ENCODE measurements at places on chromosomes 12 and 14.

- DNase-seq = no peak
Measured at GRCh38 chr12:44993161-44993560, 57.7 kb downstream of the DBX2 start.

GRCh38 chr12:102539651-102540553, 59.5 kb upstream of the IGF1 start:
- no peak for DNase-seq

DNA sequence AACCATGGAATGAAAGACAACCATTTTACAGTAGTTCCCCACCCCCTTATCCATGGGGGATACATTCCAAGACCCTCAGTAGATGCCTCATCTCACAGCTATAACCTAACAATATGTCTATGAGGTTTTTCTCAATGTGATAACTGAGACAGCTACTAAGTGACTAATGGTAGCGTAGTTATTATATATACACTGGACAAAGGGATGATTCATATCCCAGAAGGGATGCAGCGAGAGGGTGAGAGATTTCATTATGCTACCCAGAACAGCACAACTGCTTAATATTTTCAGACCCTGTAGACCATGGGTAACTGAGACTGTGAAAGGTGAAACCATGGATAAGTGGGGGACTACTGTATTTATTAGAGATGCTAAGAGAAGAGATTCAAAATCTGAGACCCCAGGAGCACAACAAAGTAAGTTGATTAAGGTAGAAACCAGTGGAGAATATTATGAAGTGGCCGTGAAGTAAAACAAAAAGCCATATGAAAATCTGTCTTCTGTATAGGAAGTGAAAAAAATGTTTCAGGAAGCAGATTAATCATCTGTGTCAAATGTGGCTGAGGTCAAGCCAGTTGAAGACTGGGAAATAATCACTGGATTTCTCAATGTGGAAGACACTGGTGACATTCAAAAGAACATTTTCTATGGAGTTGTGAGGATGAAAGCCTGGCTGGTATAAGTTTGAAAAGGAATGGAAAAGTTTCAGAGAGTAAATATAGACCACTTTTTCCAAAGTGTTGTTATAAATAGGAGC, 77.2 kb downstream of the RPL10L start:
- DNase-seq = no peak

- no peak for DNase-seq
Measured at GRCh38 chr12:47921907-47922306, 17.1 kb upstream of the VDR start.

GRCh38 chr12:96197503-96198272, 3.5 kb downstream of the ELK3 start:
- DNase-seq = no peak

- DNase-seq = no peak
Measured at GRCh38 chr14:75274050-75274898, 4.4 kb upstream of the FOS start.

DNA sequence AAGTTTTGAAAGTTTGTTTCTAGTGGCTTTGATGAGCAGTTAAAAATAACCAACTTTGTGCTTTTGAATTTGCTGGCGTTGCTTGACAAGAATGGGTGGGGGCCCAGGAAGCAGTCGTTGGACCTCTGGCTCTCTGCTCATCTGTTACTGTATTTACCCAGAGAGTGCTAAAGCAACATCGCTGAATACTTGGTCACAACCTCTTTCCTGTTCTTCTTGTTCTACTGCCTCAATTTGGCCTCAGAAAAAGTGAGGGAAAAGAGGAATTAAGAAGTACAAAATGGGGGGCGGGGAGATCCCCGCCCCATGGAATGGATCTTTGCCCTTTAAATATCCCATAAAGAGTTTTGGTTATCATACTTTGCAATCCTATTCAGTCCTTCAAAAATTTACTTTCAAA, 221.5 kb upstream of the G2E3 start:
- DNase-seq = no peak

GRCh38 chr12:55619354-55620138, 17.1 kb upstream of the OR10P1 start:
- DNase-seq = no peak

- DNase-seq = no peak
Measured at GRCh38 chr12:3920351-3921150, 47.4 kb upstream of the PARP11 start.

DNA sequence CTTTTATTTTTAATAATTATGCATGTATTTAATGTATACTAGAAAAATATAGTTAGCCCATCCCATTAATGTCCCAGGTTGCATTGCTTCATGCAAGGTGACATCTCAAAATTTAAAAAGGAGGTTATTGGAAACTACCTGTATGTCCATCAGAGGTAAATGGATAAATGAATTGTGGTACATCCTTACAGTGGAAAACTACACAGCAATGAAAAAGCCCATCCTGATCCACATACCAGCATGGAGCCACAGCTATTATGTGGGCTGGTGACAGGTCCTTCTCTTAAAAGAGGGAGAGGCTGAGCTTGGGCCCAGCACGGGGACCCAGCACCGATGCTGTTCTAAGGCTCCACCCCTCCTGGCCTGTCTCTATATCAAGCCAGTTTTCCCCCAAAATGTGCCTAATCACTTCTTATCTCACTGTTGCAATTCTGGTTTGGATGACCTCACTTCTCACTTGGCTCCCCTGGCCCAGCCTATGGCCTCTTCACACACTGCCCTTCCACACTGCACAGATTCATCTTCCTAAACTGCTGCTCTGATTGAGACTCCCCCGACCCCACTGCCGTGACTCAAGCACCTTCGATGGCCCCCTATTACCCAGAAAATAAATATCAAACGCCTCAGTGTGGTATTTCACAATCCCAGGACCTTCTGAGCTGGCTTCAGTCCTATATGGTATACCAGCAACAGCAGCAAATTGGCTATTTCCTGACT, 97.1 kb upstream of the NCOR2 start:
- DNase-seq = no peak

GRCh38 chr14:72916174-72916573, 10.1 kb upstream of the DCAF4 start:
- DNase-seq = no peak

DNA sequence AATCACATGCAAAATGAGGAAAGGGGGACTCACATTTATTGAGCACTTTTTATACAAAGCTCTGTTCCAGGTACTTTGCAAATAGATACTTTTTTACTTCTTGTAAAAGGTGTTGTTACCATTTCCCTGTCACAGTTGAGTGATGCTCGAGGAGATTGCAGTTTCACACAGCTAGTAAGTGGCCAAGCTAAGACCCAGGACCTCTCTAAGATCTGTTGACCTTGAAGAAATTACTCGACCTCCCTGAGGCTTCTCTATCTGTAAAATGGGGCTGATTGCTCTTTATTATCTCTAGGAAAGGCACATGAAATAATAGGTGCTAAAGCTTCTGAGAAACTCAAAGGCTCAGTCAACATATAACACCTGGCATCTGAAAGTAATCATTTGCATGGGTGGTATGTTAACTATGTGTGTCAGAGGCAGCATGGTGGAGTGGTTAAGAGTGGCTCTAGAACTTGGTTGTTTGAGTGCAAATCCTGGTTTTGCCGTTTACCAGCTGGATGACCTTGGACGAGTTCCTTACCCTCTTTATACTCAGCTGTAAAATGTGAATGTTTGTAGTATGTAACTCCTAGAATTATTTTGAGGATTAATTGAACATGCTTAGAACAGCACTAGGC, 41.5 kb downstream of the IFT81 start:
- DNase-seq = no peak

DNA sequence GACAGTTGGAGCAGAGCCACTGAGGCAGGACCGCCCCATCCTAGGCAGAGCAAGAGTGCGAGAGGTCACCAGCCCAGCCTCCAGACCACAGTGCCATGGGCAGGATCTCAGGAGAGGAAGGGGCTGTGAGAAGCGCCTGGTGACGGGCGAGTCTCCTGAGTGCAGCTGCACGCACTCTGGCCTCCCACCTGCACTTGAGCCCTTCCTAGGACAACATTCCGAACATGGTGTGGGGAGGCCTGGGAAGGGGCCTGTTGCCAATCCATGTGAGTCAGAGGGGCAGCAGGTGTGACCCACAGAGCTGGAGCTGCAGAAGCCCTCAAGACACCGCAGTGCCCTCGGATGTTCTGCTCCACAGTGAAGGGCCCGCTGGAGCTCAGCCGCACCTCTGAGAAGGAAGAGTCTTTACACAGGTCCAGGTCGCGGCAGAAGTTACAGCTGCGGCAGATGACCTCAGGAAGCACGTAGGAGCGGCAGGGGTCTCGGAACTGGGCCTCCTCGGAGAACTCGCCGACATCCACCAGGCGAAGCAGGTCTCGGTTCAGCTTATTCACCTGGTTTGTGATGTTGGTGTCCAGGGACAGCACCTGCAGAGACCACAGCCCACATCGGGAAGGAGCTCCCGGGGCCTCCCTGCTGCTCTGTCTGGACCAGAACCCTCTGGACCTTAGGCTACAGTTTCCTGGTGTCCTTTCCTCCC, 7.3 kb downstream of the P2RX2 start:
- no peak for DNase-seq

- peak; percentile 68 for DNase-seq
Measured at GRCh38 chr12:53180931-53181645, 363 bp upstream of the CSAD start.

DNA sequence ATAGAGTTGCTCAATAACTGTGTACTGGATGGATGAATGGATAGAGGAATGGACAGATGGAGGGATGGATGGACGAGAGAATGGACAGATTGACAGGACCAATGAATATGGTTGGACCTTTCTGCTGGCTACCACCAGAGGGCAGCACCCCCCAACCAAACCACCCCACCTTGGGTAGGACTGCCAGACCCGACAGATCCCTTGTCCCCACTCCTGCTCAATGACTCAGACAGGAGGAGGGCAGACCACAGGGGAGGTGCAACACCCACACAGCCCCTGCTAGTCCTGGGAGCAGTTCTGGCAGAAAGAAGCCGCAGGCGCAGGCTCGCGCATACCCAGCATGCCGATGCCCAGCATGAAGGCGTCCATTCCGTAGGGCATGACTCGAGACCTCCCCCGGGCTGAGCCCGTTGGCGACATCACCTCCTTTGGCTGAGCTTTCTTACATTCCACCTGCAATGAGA, 12.4 kb downstream of the MSI1 start:
- DNase-seq = peak; percentile 61

DNA sequence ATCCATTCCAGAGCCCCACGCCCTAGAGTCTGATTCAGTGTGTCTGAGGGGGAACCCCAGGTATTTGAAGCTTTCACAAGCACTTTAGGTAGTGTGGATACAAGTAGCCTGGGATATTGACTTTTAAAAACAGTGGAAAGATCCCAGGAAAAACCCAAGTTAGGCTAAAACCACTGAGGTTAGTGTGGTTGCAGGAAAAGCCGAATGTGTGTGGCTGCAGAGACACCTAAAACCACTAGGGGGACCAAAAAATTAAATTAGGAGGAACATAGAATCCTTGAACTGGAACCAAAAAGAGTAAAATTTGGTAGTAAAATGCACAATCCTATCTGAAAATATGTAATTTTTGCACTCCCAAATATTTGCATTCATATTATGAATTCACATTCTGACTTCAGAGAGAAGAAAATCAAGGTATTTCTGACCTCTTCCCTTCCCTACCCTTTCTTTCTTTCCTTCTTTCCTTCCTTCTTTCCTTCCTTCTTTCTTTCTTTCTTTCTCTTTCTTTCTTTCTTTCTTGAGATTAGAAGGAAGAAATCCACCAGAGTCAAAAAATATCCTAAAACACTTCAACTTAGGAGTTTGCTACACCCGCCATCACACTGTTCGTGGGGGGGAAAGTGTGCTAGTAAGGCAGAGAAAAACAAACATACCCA, 37.8 kb downstream of the SLCO1A2 start:
- DNase-seq = no peak

DNA sequence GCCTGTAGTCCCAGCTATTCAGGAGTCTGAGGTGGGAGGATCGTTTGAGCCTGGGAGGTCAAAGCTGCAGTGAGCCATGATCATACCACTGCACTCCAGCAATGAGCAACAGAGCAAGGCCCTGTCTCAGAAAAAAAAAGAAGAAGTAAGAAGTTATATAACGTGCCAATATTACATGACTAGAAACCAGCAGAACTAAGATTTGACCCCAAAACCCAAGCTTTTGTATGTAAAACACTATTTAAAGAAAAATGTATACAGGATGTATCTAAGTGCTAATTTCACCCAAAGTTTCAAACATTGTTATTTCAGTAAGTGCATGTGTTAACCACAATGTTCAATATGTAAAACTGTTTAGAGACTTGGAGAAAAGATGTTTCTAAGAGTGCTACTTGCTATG, 94.7 kb downstream of the SLC5A8 start:
- no peak for DNase-seq

DNA sequence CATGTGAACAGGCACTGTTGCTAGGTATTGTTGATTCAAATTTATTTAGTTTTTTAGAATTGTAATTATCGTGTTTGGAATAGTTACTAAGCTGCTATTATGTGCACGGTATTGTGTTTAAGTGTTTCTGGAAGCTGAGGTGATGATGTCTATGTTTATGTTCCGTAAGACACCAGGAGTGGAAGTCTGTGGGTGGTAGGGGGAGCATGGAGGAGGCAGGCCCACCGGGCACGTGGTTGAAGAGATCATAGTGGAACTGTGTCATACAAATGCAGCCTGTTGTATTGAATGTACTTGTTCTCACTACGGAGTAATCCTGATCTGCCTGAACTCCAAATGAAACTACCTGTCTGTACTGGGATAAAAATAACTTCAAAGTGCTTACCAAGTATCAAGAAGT, 36.1 kb upstream of the STXBP6 start:
- DNase-seq = no peak

All from activated CD4-positive, alpha-beta T cell treated with anti-CD3 and anti-CD28 coated beads for 1 hour (primary cell).